CD8-positive, alpha-beta T cell (primary cell): ENCODE measurements at places on chromosomes 3 and 15.
A peak's percentile ranks its signal among the peaks of the same experiment; 100 is the strongest.

DNA sequence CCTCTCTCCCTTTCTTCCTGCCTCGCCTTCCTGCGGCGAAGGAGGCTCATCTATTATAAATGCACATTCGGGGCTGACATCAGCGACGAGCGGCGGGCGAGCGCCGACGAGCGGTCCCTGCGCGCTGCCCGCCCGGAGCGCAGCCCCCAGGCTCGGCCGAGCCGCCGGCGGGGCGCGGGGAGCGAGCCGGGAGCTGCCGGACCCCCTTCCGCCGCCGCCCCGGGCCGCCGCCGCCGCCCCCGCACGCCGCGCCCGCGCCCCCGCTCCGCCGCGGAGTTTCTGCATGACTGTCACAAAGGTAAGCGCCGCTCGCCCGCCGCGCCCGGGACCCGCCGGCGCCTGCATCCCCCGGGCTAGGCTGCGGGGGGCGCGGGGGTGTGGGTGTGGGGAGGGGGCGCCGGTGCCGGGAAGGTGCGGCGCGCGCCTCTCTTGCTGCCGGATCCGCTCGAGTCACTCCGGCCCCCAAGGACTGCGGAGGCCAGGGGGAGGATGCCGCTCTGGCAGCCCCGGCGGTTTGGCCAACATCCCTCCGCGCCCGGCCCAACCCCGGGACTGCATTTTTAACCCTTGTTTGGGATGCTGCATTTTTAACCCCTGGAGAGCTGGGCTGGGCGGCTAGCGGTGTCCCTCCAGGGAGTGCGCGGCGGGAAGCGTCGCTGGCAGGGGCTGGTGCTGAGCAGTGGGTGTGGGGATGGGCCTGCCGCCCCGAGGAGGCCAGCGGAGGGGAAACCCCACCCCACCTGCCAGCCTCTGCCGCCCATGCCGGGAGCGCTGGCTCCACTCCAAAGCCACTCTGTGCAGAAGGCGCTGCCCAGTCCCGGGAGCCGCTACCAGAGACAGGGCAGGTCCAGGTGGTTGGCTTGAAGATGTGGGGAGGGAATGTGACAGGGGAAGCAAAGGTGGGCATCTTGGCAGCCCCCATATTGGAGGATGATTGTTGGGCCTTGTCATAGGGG, at the start of gene CORO2B:
Gene CORO2B, plus strand, starts transcription at position 14 of the 956 bp plus-strand sequence. Its CDS starts 270 bp downstream, at position 284.
- no peak for DNase-seq

DNA sequence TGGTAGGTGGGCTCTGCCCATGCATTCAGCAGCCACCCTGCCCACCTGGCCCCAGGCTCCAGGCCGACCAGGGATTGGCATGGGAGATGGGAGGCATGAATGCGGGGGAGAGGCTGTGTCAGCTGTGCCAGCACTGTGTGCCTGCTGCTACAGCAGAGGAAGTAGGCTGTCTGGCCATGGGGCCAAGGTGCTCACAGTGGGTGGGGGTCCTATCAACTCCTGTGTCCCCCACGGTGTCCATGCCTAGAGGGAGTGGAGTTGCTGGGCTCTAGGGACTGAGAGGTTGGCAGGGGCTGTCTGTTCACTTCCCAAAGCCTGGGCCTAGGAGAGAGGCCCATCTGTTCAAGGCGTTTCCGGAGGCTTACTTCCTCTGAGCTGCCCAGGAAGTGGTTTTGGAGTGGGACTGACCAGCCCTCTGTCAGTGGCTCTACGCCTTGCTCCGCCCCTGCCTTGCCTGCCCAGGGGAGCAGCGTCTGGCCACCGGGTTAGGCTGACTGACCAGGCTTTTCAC, 5.8 kb downstream of the PRKCD start:
- no peak for DNase-seq

DNA sequence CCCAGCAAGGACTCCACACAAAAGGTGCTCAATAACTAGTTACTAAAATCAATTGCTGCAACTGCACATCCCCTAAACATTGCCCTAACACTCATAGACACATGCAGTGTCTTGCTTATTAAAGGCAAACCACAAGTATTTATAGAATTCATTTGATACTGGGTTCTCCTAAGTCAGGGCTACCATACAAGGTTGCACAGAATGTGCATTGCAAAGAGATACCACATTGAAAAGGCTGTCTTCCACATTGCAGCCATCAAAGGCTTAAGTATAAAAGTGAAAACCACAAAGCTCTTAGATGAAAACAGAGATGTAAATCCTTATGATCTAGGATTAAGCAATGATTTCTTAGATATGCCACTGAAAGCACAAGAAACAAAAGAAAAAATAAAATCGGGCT, 33.6 kb upstream of the TOPAZ1 start:
- DNase-seq: no peak

DNA sequence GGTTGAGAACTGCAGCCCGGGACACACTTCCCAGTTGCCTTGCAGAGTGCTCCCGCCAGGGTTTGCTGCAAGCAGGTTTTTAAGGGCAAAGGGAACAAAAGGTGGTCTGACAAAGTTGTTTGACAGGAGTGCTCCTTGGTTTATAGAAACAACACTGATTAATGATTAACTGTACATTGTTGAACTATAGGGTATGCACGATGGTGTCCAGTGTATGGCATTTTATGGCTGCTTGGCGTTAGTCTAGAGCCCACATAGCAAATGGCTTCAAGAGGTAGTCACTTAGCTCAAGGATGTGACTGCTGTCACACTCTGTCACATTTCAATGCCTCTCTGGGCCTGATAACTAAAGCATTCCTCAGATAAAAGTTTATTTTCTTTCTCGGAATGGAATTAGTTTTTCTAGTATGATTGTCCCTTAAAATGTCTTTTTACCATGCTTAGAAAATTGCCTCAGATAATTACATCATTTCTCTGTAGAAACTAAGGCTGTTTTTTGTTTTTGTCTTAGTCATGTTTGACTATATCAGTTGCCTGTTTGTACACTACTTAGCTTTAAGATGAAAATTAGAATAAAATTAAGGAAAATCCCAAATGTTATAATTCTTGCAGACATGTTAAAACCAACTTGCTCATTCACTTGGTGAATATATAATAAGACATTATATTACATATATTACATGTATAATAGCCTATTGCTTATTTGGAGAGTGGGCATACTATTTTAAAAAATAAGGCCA, 61.3 kb upstream of the GATM start:
- DNase-seq: no peak

GRCh38 chr15:25670025-25670554, 193.0 kb downstream of the ATP10A start:
- no peak for DNase-seq

GRCh38 chr3:24533561-24534193, 39.0 kb upstream of the THRB start:
- no peak for DNase-seq

GRCh38 chr3:138408751-138409570, 25.5 kb upstream of the ESYT3 start:
- no peak for DNase-seq

DNA sequence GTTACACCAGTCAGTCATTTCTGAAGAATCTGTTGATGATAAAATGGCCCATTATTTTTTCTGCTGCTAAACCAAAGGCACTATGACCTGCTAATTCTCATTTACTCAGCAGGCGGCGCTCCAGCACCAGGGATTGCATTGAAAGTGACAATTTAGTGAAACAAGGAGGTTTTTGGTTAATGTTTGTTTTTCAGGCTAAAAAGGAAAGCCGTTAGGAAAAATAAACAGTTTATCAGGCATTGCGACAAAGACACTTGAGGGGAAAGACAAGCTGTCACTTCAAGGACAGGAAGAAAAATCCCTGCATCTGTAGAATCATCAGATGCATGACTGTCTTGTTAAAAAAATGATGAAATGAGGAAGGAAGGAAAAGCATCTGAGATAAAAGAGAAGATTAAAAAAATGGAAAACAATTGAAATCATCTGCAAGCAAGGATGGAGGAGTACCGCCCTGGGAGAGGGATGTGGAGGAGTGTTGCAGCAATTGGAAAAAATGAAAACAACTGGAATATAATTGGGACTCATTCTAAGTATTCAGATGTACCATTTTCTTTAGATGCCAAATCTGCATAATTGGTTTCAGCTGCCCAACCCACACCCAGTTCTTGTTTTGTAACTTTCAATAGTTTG, 54.0 kb downstream of the NR1D2 start:
- peak; percentile 22 for DNase-seq

DNA sequence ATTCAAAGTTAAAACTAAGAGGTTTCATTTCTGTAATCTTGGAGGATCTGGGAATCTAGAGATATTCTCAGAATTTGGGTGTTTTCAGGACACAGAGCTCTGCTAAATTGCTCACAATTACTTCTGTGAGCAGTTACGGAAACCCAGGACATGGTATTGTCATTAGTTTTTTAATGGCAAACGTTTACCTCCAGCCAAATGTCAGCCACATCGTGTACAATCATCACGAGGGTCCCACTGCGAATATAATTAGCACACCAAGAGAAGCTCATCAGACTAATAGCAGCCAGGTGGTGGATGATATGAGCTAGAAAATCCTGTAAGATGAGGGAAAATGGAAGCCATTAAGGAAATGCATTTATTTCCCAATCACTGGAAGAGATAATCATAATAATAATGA, 56.0 kb downstream of the CERS3 start:
- no peak for DNase-seq

GRCh38 chr3:87025661-87026645, 35.0 kb upstream of the VGLL3 start:
- DNase-seq: no peak

DNA sequence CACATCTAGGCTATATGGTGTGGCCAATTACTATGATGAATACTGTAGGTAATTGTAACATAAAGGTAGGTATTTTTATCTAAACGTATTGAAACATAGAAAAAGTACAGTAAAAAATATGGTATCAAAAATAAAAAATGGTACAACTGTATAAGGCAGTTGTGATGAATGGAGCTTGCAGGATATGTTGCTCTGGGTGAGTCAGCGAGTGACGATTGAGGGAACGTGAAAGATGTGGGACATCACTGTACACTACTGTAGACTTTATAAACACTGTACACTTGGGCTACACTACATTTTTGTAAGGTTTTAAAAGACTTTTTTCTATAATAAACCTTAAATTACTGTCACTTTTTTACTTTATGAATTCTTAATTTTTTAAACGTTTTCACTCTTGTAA, 10.3 kb downstream of the CTNNB1 start:
- no peak for DNase-seq

DNA sequence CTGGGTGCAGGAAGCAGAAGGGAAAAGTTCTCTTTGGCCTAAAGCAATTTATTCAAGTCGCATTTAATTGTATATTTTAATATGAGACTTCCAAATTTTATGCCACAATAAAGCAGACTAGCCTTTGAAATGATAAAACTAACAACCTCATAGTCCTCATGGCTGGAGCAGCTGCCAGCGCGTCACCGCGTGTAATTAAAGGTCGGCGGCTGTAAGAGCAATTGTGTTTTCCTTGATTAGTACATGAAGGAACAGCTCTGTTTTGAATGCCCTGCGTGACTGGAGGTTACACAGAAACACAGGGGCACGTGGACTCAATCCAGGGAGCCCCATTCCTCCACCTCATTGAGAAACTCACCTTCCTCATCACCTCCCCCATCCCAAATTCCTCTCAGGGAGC, 10.1 kb upstream of the LRRC15 start:
- no peak for DNase-seq

- no peak for DNase-seq
Observed at GRCh38 chr3:169311381-169311780, 352.1 kb downstream of the MECOM start.

- DNase-seq: no peak
Observed at GRCh38 chr15:63679588-63679987, 82.4 kb downstream of the FBXL22 start.

- DNase-seq: no peak
Observed at GRCh38 chr3:154780263-154780662, 299.9 kb upstream of the MME start.

DNA sequence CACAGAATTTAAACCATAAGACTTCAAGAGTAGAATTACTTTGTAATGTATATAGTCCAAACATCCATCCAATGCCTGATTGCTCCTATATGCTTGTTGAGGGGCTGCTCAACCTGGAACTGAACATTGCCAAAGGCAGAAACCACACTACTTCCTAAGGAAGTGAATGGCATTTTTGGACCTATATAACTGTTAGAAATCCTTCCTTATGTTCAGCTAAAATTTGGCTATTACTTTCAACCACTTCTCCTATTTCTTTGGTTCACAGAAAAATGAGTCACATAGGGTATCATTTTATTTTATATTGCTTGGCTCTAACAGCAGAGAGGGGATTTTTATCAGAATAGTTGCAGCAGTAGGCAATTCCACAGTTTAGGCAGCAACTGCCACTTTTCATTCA, 342.1 kb downstream of the SLC9A9 start:
- no peak for DNase-seq

- peak; percentile 12 for DNase-seq
Observed at GRCh38 chr15:67794832-67795574, 30.3 kb upstream of the SKOR1 start.

- DNase-seq: no peak
Observed at GRCh38 chr15:66170042-66170441, 83.5 kb downstream of the MEGF11 start.

- no peak for DNase-seq
Observed at GRCh38 chr3:87973906-87974305, 84.9 kb downstream of the CGGBP1 start.

GRCh38 chr15:38174691-38175090, 77.9 kb upstream of the SPRED1 start:
- DNase-seq: no peak

- no peak for DNase-seq
Observed at GRCh38 chr3:108099244-108099643, 8.4 kb upstream of the CD47 start.

DNA sequence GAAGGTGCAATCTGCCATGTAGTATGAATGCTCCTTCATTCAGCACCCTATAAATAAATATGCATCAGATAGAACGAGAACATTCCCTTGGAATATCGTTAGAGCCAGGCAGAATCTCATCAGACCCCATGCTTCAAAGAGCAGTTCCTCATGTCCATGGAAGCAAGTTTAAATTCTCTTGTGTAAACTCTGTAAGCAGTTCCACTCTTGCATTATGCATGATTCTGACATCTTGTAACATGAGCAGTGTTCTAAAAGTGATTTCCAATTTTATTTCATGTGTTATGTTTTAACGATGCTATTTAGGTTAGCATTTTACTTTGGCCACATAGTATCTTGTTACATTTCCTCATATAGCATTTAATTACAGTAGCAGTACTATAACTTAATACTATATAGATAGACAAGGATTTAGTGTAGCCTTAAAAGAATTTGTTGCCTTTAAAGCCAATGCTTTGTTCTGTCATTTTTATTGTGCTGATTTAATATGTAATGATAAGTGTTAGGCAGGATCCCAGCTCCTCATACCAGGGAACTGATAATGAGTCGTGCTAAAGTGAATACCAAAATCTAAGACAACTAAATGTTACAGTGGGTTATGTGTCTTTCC, 161.2 kb upstream of the NECTIN3 start:
- no peak for DNase-seq

- DNase-seq: no peak
Observed at GRCh38 chr3:41997702-41998550, 36.0 kb upstream of the ULK4 start.
